ENCODE measurements at places on chromosomes 1 and 21.

- no peak for DNase-seq
Measured at GRCh38 chr1:3021233-3021671, at the start of gene ACTRT2. Gene ACTRT2 (plus strand): TSS chr1:3021467. CDS start chr1:3021687, 220 bp downstream.

GRCh38 chr1:183804387-183804786 is 533 bp upstream of the RGL1 start:
- no peak for DNase-seq

DNA sequence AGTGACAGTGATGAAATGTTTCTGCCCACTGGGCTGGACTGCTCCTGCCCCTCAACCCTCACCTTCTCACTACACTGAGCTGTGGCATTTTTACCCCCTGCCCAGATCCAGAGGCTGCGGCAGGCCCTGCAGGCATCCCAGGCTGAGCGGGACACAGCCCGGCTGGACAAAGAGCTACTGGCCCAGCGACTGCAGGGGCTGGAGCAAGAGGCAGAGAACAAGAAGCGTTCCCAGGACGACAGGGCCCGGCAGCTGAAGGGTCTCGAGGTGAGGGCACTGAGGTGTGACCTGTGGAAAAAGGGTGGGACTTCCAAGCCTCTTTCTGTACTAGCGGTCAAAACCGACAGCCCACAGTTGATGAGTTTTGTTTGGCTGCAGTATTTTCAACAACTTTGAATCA is 6.2 kb upstream of the TUFT1 start:
- DNase-seq = no peak

GRCh38 chr1:165329104-165329503 is 27.4 kb downstream of the LMX1A start:
- DNase-seq = no peak

DNA sequence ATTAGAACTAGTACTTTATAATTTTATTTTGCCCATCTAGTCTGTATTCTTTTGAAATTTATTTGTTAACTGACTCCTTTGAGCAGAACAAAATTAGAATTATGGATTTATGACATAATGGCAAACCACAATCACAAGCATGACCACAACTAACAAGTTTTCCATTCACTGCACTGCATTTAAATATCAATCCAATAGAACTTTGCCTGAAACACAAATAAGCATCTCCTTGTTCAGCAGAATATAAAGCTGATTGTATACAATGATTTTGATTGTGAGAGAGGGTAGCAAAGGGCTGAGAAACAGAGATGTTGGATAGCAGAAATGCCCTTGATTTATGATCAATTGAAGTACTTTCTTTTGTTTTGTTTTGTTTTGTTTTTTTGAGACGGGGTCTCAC is 495.5 kb upstream of the RGS18 start:
- no peak for DNase-seq

GRCh38 chr1:64956733-64957441 is 9.5 kb downstream of the JAK1 start:
- no peak for DNase-seq

DNA sequence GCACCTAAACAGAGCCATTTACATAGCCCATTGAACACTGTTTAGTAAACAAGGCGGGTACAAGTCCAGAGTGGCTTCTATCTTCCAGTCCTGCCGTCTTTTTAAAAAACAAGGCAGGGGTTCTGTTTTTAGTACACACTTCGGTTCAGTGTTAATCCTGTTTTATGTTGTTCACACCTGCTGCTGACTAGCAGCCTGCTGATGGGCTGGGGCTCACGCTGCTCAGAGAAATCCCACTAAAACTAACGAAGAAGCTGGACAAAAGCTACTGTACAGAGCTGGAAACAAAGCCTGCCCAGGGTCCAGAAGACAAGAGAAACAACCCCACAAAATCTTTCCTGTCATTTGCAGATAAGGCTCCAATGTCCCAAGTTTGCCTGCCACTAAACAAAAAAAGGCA is 13.2 kb downstream of the ESRRG start:
- no peak for DNase-seq

DNA sequence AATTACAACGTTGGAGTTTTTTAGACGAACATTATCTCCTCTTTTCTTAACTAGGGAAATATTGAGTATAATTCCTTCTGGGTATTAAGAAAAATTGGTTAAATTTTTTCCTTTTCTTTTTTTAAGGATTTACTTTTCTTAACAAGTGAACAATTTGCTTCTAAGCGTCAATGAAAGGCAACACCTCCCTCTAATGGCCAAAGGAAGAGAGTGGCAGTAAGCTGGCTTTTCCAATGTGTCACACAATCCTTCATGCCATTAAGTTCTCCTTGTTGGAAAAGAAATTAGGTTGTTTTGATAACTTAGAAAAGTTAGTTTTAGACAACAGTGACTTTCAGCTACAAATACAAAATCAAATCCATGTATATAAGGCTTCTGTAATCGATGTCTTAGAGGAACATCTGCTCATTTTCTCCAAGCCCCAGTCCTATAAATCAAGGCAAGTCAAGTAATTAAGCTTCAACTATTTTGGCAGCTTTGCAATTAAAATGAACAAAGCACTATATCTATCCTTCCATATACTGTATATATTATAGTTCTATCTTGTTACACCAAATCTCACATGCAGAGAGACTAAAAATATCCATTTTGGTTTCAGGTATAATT is 62.8 kb downstream of the EDEM3 start:
- no peak for DNase-seq

GRCh38 chr1:33743221-33743998 is 120.5 kb upstream of the HMGB4 start:
- no peak for DNase-seq

- DNase-seq = no peak
Measured at GRCh38 chr1:172069534-172069933, 228.2 kb downstream of the DNM3 start.

DNA sequence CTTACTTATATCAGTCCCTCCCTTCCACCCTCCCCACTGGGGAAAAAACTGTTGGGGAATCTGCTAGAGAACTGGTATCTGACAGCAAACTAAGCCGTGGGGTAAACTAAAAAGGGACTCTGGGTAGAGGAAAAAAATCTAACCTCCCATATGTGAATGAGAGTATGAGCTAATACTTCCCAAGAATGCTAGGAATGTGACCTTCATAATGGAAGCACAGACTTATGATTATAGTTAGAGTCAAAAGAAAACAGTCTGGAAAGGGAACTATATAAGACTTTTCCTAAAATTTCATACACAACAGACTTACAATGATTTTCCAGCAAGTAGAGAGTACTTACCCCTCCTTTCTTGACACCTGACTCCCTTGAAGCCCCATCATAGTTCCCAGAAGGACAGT is 23.0 kb upstream of the RBBP5 start:
- no peak for DNase-seq

GRCh38 chr1:119732465-119733168 is 20.9 kb downstream of the PHGDH start:
- DNase-seq = no peak

- no peak for DNase-seq
Measured at GRCh38 chr1:109691759-109692158, 4.1 kb downstream of the GSTM1 start.

- no peak for DNase-seq
Measured at GRCh38 chr1:59279645-59280044, 17.2 kb upstream of the FGGY start.

Measured in stimulated activated CD8-positive, alpha-beta memory T cell treated with anti-CD3 and anti-CD28 coated beads, Interleukin-4, amount 100 ng/mL, for 4 hours (primary cell).